H1 (cell line): ENCODE measurements at places on chromosomes 2 and 18. TPM values are rescaled to one million over a fixed set of nuclear protein-coding genes. Genes with fewer than 3 reads are reported as not detected.
A peak's percentile ranks its signal among the peaks of the same experiment; 100 is the strongest.

ING5 gene
- 47.4 and 49.7 TPM in 2 replicates for total RNA-seq

ADCYAP1 gene
- not detected in 2 replicates for total RNA-seq

GRCh38 chr2:23384551-23385343, at the start of gene KLHL29:
Gene KLHL29 (plus strand): TSS chr2:23385179. CDS start chr2:23562197, 177,018 bp downstream.
- no peak for DNase-seq
- H3K4me3 ChIP-seq, result peak within 1 kb of the TSS; percentile 52
- H3K27ac ChIP-seq, result no peak within 1 kb of the TSS
- peaks cover 10% of the 10 kb centered on the region; the same call in 1 of the 2 replicates for H3K4me1 ChIP-seq

SP140L gene
- total RNA-seq, result 0.31 and 1.5 TPM in 2 replicates

DNA sequence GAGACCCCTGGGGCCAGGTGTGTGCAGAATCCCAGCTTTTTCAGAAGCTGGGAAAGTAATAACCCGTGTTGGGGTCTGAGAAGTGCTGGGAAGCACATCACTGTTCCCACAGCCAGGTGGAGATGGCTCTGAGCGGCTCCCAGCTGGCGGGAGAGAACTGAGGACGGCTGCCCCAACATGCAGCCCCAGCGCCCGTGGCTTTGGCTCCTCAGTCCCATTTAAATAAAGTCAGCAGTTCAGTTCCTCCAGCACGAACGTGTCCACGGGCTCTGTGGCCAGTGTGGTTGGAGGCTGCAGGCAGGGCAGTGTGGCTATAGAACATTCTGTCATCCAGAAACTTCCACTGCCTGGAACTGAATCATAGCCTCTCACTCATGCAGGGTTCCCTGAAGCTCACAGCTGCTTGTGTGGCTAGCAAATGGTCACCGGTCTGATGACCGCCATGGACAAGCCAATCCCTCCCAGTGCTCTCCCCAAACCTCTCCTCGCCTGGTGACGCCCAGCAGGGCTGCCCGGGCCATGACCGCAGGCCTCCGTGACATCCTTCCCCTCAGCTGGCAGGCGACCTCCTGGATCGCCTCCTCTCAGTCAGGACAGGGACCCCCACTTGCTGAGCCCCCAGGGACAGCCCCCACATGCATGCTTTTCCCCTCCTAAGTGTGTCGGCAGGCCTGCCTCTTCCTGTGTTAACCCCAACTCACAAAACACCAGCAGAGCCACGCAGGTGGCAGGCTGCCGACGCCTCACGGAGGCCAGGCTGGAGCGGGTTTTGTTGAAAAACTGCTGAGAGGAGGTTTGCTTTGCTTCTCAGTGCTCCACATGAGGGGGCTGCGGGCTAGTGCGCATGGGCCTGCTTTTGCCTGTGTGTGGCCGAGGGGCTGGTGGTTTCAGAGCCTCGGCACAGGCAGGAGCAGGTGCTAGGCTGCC, 1.3 kb downstream of the RTP5 start:
- H3K4me3 ChIP-seq, result no peak overlapping the region
- no peaks in the 10 kb centered on the region for H3K36me3 ChIP-seq
- DNase-seq, result no peak
- H3K27ac ChIP-seq, result no peak overlapping the region
- peaks cover 3% of the 10 kb centered on the region; the same call in 1 of the 2 replicates for H3K4me1 ChIP-seq

GRCh38 chr2:119178776-119179175, 20.2 kb upstream of the C1QL2 start:
- no peaks in the 10 kb centered on the region for H3K4me1 ChIP-seq
- H3K27me3 ChIP-seq, result no peaks in the 10 kb centered on the region
- H3K36me3 ChIP-seq, result no peaks in the 10 kb centered on the region

GRCh38 chr2:11073251-11073650, 82.0 kb upstream of the SLC66A3 start:
- no peaks in the 10 kb centered on the region for H3K36me3 ChIP-seq
- no peak overlapping the region for H3K27ac ChIP-seq
- H3K4me3 ChIP-seq, result no peak overlapping the region
- peaks cover 6% of the 10 kb centered on the region; the same call in 1 of the 2 replicates for H3K4me1 ChIP-seq

GRCh38 chr2:235449568-235449967, 44.3 kb upstream of the AGAP1 start:
- H3K27me3 ChIP-seq, result no peaks in the 10 kb centered on the region
- DNase-seq, result no peak
- no peak overlapping the region for H3K4me3 ChIP-seq
- no peaks in the 10 kb centered on the region for H3K4me1 ChIP-seq

- H3K27me3 ChIP-seq, result no peaks in the 10 kb centered on the region
- H3K27ac ChIP-seq, result no peak overlapping the region
- H3K36me3 ChIP-seq, result peaks cover 16% of the 10 kb centered on the region
- no peak overlapping the region for H3K4me3 ChIP-seq
- no peaks in the 10 kb centered on the region for H3K4me1 ChIP-seq
- no peak for DNase-seq
Measured at GRCh38 chr2:233479616-233480489, 86.7 kb downstream of the USP40 start.

DNA sequence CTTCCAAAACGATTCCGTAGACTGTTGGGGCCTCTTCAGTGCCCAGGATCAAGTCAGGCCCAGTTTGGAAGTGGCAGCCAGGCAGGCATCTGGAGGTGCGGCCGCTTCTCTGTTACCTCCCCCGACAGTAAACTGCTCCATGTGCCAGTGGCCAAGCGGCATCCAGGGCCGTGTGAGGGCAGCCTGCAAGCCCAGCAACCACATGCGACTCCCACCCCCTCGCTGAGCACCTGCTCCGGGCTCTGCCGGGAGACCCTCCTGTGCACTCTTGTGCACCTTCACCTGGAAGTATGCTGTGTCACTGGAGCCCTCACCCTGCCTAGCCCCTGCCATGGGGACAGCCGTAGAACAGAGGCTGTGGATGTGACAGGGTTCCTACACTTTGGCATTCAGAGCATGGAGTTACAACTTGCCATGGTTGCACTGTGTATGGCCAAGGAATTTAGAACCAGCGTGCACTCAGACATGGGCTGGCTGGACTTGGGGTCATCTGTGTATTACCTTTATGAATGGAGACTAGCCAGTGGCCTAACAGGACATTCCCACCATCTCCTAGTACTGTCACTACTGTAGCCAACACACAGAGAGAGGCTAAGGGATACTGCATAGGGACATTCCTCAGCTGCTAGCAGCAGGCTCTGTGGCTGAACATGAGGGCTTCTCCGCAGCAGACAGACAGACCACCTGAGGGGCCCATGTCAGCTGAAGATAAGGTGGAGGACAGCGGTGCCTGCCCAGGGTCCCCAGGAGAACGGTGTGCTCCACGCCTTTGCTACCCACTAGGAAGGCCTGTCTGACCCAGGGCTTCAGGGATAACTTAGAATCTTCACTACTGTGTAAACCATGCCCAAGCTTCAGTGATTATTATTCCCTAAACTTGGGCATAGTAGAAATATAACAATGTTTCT, 25.0 kb upstream of the FAHD2A start:
- no peaks in the 10 kb centered on the region for H3K36me3 ChIP-seq
- no peak overlapping the region for H3K27ac ChIP-seq
- H3K4me1 ChIP-seq, result no peaks in the 10 kb centered on the region
- no peaks in the 10 kb centered on the region for H3K27me3 ChIP-seq
- no peak for DNase-seq
